Activated CD8-positive, alpha-beta T cell treated with anti-CD3 and anti-CD28 coated beads, Interleukin-2, amount 10 ng/mL, durations not matched to agents 7 days and 5 days (primary cell): ENCODE measurements at places on chromosomes 2 and 18.

DNA sequence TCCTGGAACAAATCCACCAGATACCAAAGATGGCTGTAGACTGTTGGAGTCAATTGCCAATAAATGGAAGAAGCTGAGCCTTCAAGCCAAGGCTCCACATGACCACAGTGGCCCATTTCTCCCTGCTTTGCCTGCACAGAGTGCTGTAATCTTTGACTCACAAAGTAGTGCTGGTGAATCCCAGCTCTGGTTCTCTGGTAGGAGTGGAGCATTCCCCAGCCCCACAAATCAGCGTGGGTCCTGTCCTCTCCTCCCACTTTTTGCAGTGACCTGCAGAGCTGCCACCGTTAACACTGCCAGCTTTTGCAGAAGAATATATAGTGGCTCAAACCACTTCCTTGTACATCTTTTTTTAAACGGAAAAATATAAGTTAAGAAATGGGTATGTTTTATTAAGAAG lies 93.9 kb downstream of the MGAT5 start:
- no peaks in the 10 kb centered on the region for H3K27me3 ChIP-seq
- H3K4me1 ChIP-seq, result peaks cover 7% of the 10 kb centered on the region
- no peak overlapping the region for H3K27ac ChIP-seq
- no peak overlapping the region for H3K4me3 ChIP-seq
- DNase-seq, result no peak

DNA sequence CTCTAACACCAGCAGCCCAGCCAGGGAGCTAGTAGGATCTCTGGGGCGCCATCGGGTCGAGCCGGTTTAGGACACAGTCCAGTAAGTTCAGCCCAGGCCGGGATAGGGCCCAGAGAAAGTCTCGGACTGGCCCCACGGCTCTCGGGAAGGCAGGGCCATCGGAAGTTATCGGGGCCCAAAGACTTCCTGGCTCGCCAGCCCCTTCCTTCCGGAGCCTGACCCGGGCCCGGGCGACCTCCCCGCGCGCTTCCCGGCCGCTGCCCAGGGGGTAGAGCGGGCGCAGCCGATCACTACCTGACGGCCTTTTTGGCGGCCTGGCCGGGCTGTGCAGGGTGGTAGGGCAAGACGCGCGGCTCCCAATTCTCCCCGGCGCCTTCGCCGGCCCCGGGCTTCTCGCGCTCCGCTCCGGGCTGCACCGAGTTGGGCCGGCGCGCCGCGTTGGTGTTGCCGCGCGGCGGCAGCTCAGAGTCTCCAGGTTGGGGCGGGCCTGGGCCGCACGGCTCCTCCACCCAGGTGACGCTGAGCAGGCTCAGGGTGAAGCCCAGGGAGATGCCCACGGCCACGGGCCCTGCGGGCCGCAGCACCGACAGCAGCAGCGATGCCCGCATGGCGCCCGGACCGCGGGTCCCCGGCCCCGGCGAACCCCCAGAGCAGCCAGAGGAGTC lies 546 bp downstream of the CHPF start:
- peaks cover 24% of the 10 kb centered on the region for H3K27me3 ChIP-seq
- H3K36me3 ChIP-seq, result peaks cover 3% of the 10 kb centered on the region
- peak overlapping the region; percentile 63 for H3K27ac ChIP-seq
- peaks cover 25% of the 10 kb centered on the region for H3K4me1 ChIP-seq
- H3K4me3 ChIP-seq, result peak overlapping the region; percentile 73
- DNase-seq, result peak; percentile 27

GRCh38 chr2:133447303-133447702 lies 121.0 kb downstream of the NCKAP5 start:
- no peaks in the 10 kb centered on the region for H3K36me3 ChIP-seq
- H3K27me3 ChIP-seq, result no peaks in the 10 kb centered on the region
- DNase-seq, result no peak
- no peak overlapping the region for H3K27ac ChIP-seq
- H3K4me3 ChIP-seq, result no peak overlapping the region
- H3K4me1 ChIP-seq, result no peaks in the 10 kb centered on the region

GRCh38 chr2:1973636-1974035 lies 229.3 kb upstream of the PXDN start:
- H3K27me3 ChIP-seq, result no peaks in the 10 kb centered on the region
- H3K27ac ChIP-seq, result no peak overlapping the region
- H3K4me1 ChIP-seq, result no peaks in the 10 kb centered on the region

- no peak for DNase-seq
- H3K36me3 ChIP-seq, result no peaks in the 10 kb centered on the region
- no peaks in the 10 kb centered on the region for H3K27me3 ChIP-seq
Observed at GRCh38 chr2:187532333-187533120, 21.7 kb downstream of the TFPI start.

GRCh38 chr2:160695402-160696086 lies 201.9 kb upstream of the RBMS1 start:
- peaks cover 4% of the 10 kb centered on the region for H3K27me3 ChIP-seq
- H3K4me3 ChIP-seq, result no peak overlapping the region
- H3K4me1 ChIP-seq, result no peaks in the 10 kb centered on the region
- H3K36me3 ChIP-seq, result no peaks in the 10 kb centered on the region
